ENCODE measurements at places on chromosomes 6 and 20.
A peak's percentile ranks its signal among the peaks of the same experiment; 100 is the strongest.

- no peak for DNase-seq
Observed at GRCh38 chr20:34084227-34084923, 27.7 kb downstream of the EIF2S2 start.

DNA sequence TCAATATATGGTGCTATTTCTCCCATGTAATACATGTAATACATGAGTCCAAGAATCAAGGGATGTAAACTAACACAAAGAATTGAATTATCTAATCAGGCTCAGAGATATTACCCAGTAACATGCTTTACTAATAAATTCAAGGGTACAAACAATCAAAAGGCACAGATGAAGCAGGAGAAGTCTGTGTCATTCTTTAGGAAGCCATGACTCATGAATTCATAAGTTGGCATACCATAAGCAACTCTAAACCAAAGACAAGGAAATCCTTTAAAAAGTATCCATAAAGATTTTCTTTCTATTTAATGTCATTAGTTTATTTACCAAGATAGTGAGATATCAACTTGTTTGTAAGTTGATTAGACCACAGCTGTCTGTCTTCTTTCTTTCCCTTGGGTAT, 446.0 kb upstream of the IMPG1 start:
- DNase-seq, result no peak

- peak; percentile 25 for DNase-seq
Observed at GRCh38 chr20:57435498-57436222, 44.5 kb downstream of the RBM38 start.

GRCh38 chr20:62891111-62891510, 29.5 kb upstream of the TCFL5 start:
- no peak for DNase-seq

DNA sequence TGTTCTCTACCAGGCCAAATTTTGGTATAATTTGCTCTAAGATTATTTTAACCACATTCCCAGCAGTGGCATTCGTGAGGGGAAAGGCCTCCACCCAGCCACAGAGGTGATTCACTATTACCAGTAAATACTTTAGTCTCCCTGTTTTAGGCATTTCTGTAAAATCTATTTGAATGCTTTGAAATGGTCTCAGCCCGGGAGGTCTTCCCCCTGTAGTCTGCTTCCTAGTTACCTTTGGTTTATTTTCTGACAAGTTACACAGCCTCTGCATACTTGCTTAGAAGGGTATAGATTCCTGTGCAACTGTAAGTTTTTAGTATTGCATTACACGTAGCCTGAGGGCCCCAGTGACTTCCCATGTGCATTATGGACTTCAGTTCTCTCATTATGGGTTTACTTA, 248.7 kb downstream of the C6orf118 start:
- no peak for DNase-seq

GRCh38 chr6:136889271-136890193, 32.6 kb upstream of the SLC35D3 start:
- DNase-seq, result no peak

DNA sequence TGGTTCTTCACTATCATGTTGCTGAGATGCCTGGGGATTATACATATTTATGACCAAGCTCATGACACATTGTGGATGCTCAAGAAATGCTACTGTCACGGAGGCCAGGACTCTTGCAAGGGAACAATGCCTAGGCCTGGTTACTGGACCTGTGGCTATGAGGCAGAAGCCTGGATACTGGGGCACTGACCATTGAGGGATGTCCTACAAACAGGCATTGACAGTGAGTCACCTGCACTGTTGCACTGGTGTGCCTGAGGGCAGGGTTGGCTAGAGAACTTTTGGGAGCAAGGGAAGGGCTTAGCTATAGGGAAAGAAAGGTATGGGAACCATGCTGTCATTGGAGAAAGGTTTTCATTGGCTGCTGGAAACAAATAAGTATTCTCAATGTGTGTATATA, 313.1 kb upstream of the SUPT3H start:
- DNase-seq, result no peak

All from hippocampal formation (tissue), 2 donors.